ENCODE measurements at places on chromosomes 13 and 19. TPM values are rescaled to one million over a fixed set of nuclear protein-coding genes. Genes with fewer than 3 reads are reported as not detected.

SOX1 gene
- not detected for total RNA-seq

PRR36 gene
- 0.08 TPM for total RNA-seq

LHB gene
- not detected for total RNA-seq

NCAN gene
- 0.05 TPM for total RNA-seq

SIAH3 gene
- 2.6 TPM for total RNA-seq

LILRA5 gene
- 82.1 TPM for total RNA-seq

- H3K4me3 ChIP-seq, result no peak overlapping the region
- no peak overlapping the region for H3K27ac ChIP-seq
- no peaks in the 10 kb centered on the region for H3K36me3 ChIP-seq
These were observed 29.7 kb downstream of the SIAH3 start for GRCh38 chr13:45821811-45822210.

DNA sequence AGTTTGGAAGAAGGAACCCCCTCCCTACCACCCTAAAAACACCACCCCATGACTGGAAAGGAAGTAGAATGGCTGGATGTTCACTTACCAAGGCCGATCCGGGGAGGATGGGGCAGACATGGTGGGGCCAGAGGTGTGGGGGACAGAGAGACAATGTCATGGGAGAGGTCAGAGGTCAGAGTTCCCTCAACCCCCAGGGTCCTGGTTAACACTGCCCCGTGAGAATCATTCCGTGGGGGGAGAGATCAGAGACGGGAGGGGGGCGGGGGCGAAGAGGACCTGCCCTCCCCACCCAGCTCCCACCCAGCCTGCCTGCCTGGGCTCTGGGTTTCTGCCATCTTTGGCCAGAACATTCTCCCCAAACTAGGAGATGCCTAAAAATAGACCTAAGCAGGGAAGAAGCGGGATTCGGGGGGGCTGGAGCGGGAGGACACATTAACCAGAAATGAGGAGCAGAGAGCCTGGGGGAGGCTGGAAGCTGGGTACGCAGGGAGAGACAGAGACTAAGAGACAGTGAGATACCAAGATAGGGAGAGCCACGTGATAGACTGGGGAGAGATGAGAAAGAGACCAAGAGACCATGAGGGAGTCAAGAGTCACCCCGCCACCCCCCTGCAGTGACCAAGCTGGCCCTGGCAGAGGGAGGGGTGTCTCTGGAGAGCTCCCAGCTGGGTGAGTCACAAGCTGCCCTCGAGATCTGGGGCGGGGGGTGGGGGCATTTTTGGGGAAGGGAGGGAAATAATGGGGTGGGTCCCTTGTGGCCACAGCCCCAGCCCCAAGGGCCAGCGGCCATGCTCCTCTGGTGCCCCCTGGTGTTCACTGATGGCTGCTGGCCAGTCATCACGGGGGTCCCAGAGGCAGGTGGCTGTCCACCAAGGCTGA, 6.1 kb upstream of the KANK2 start:
- no peaks in the 10 kb centered on the region for H3K36me3 ChIP-seq
- H3K4me1 ChIP-seq, result no peaks in the 10 kb centered on the region
- H3K27ac ChIP-seq, result no peak overlapping the region
- H3K4me3 ChIP-seq, result no peak overlapping the region
- no peaks in the 10 kb centered on the region for H3K27me3 ChIP-seq

Measured in naive thymus-derived CD4-positive, alpha-beta T cell (primary cell).